Activated CD4-positive, CD25-positive, alpha-beta regulatory T cell treated with anti-CD3 and anti-CD28 coated beads, Interleukin-2, amount 50 U/mL, for 16 hours (primary cell): ENCODE measurements at places on chromosomes 16 and 17.

DNA sequence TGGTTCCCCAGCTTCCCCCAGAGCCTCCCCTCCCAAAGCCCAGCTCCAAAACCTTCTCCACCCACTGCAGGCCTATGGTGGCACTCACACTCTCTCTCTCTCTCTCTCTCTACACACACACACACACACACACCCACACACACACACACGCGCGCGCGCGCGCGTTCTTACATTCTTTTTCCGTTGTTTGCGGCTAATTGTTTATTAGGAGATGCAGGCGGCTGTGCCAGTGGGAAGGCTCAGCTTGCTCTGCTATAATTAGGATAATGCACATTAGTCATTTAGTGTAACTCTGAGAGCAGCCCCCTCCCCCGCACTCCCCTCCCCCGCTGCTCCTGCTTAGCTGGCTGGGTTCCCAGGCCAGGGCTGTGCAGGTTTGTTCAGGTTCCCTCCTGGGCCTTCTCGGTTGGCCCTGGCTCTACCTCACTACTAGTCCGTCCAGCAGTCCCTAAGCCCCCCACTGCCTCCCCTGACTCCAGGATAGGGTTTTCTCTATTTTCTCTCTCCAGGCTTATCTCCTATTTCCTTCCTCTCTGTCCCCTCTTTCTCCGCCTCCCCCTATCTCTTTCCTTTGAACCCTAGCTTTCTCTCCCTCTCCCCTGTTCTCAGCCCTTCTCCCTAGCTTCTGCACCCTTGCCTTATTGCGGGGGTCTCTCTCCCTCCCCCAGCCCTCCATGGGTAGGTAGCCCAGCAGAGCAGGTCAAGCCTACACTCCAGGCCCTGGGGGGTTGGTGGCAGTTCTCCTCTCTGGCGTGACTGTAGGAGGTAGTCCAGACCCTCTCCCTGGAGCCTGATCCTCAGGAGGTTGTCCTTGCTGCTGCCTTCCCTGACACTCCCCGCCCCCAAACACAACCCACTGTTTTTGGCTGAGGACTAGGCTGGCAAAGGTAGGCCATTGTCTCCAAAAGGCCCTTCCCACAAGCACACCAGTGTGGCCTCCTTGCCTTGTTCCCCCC, 34.0 kb downstream of the TMEM132E start:
- DNase-seq = no peak

DNA sequence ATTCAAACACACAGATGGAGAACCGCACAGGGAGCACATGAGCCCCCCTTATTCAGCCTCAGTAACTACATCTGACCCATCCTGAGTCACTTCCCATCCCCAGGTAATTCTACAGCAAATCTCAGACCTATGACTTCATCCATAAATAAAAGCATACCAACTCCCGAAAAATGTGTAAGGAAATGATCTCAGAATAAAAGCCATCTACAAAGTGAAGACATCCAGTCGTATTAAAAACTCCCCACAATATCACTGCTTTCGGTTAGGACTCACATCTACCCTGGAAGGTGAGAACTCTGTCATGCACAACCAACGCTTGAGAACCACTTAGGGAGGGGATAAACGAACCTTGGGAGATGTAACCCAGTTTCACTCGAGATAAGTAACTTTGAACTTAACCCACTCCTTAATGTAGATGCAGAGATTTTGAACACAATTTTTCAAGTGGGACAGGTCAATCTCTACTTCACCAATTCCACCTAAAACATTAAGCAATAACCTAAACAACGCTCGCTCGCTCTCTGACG, 1.3 kb downstream of the USP36 start:
- DNase-seq = no peak

DNA sequence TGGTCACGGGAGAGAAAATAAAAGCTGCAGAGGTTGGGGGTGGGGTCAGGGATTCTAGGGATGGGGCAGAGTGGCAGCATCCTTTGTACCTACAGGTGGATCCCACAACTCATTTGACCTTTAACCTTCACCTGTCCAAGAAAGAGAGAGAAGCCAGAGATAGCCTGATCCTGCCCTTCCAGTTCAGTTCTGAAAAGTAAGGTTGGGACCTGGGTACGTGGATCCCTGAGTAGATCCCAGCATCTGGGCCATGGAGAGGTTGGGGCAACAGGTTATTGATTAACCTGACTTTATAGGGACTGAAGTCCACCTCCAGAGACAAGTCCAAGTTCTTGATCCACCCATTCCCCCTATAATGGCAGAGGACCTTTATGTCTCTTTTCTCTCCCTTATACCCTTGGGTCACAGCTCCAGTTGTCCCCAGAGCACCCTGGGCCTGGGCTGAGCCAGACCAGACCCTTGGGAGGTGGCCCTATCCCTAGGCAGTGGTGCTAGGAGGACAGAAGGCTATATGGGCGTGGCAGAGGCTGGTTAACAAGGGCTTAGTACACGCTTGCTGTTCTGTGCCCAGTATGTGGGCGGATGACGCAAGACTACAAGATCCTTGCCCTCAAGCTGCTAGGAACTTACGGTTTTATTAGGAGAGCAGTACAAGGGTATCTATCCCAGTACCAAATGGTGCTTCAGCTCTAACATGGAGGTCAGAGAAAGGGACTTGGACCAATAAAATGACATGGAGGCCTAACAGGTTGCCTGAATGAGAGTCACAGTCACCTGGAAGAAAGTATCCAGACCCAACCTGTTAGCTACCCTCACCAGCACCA, 3.3 kb downstream of the CLDN7 start:
- DNase-seq = no peak

DNA sequence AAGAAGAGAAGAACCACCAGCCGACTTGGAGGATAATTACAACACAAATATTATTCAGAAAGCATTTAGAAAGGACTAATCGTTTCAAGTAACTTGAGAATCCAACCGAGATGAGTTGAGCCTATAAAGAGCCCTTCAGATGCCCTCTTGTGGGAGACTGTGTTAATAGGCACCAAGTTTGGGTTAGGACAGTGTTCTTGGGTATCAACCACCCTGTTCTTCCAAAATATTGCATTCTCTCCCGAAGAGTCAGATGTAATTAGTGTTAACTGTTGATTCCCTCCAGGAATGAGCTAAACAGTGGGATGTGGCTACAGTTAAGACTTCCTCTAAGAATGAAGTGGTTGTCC, 87.8 kb upstream of the NOL11 start:
- DNase-seq = no peak

GRCh38 chr16:84610376-84610775, 7.5 kb downstream of the COTL1 start:
- DNase-seq = no peak

- no peak for DNase-seq
Measured at GRCh38 chr17:29084541-29085146, 41.7 kb downstream of the PIPOX start.

DNA sequence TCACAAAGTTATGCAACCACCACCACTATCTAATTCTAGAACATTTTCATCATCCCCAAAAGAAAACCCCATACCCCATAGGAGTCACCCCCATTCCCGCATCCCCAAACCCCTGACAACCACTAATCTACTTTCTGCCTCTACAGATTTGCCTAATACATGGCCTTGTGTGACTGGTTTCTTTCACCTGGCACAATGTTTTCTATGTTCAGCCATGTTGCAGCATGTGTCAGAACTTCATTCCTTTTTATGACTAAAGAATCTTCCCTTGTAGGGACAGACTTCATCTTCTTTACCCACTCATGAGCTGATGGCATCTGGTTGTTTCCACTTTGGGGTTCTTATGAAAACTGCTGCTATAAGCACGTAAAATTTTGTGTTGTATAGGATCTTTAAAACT, 34.6 kb downstream of the CYTH1 start:
- no peak for DNase-seq

- DNase-seq = no peak
Measured at GRCh38 chr17:64067657-64068056, 47.2 kb upstream of the ICAM2 start.

DNA sequence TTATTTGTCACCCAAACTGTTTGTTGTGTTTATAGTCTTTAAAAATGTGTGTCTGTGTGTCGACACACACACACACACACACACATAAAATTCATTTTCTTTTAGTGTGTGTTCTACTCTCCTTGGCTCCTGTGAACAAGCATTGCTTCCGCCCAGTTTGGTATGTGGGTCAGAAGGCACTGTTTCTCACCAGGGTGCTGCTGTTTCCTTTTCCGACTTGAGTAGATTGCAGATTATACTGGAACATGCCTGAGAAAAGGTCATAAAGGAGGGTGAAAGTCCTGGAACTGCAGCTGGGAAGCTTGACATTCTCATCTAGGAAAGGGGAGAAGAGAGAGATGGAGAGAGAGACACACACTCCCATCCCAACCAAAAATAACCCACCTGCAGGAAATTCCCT, 330.3 kb downstream of the BCAS3 start:
- no peak for DNase-seq

GRCh38 chr16:81514568-81515258, 70.1 kb downstream of the CMIP start:
- no peak for DNase-seq

DNA sequence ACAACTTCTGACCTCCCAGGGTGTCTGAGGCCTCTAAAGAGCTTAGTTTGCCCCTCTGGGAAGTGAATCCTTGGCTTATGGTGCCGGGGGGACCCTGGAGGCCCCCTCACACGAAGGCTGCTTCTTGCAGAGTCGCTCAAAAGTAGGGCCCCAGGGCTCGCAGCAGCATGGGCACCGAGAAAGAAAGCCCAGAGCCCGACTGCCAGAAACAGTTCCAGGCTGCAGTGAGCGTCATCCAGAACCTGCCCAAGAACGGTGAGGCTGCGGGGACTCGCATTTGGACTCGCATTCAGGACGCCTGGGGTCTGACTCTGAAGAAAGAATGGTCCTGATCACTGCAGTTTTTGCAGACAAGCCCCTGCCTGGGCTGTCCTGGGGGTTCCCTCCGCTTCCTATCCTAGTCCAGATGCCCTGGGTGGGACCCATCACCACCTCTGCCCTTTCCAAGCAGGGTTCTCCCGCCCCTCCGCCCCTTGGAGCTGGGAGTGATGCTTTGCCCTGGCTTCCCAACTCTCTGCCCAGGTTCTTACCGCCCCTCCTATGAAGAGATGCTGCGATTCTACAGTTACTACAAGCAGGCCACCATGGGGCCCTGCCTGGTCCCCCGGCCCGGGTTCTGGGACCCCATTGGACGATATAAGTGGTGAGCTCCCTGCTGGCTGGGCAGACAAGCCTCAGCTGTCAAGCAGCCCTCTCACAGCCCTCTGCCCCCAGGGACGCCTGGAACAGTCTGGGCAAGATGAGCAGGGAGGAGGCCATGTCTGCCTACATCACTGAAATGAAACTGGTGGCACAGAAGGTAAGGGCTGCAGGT, 698 bp downstream of the ACBD4 start:
- DNase-seq = no peak

GRCh38 chr17:74738051-74738996, 1.3 kb downstream of the RAB37 start:
- DNase-seq = peak; percentile 54

DNA sequence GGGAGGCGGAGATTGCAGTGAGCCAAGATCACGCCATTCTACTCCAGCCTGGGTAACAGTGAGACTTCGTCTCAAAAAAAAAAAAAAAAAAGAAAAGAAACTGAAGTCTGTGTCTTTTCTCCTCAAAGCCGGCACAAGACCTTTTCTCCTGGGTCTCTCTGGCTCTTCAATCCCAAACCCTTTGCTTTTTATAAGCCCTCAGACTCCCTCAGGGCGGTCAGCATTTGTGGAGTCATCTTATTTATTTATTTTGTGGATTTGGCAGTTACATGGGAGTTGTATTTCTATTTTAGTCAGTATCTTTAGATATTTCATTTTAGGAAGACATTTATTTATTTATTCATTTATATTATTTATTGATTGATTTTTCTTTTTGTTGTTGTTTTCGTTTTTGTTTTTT, 57.7 kb upstream of the MAP3K14 start:
- DNase-seq = no peak

- DNase-seq = no peak
Measured at GRCh38 chr17:78641243-78641642, 64.0 kb upstream of the DNAH17 start.

- DNase-seq = peak; percentile 82
Measured at GRCh38 chr16:8621572-8622314, at the start of gene METTL22. Gene METTL22, plus strand, starts transcription at chr16:8621698. Its CDS starts 3,968 bp downstream, at chr16:8625666.

- peak; percentile 65 for DNase-seq
Measured at GRCh38 chr17:47949197-47949759, 7.9 kb downstream of the PNPO start.

GRCh38 chr17:70655176-70655958, 486.0 kb downstream of the KCNJ2 start:
- no peak for DNase-seq

GRCh38 chr17:44602390-44602789, 45.1 kb downstream of the FZD2 start:
- no peak for DNase-seq

DNA sequence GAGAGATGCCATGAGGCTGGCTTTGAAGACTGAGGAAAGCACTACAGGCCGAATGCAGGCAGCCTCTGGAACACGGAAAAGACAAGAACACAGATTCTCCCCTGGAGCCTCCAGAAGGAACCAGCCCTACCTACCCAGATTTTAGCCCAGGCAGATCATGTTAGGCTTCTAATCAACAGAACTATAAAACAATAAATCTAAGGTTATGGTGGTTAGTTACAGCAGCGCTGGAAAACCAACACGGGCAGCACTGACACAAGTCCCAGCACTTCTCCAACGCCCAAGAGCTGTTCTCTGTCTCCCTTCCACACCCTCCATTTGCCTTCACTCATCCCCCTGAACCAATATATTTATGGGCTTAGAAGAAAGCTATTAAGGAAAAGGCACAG, 7.5 kb downstream of the ANKRD11 start:
- no peak for DNase-seq

DNA sequence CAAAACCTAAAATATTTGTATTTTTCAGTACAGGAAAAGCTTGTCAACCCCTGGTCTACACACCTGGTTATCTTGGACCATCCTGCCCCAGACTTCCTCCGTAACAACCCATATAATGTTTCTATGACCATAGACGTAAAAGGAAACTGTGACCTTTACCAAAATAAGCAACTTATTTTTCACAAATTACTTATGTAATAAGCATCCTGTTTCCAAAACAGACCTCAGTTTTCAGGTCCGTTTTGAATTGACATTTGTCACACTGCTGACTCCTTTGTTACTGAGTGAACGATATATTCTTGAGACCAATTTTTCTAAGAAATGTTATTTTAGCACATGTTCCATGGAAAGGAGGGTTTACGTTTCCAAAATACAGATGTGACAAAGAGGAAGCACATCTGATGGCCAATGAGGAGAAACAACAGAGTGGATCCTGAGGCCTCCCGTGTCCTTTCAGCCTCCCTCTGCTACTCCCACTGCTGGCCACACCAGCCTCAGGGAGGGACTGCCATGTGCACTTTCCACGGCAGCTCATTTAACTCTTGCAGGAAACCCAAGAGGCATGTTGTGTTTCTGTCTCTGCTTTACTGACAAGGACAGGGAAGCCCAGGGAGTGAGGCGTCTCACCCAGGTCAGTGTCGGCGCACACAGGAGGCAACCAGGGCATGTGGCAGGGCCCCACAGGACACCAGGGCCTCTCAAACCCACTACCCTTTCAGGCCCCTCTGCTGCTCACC, 20.1 kb upstream of the ALDH3A1 start:
- no peak for DNase-seq

- DNase-seq = no peak
Measured at GRCh38 chr17:29645515-29646051, 22.9 kb upstream of the CORO6 start.
